ENCODE measurements at places on chromosomes 3 and 15.
A peak's percentile ranks its signal among the peaks of the same experiment; 100 is the strongest.

DNA sequence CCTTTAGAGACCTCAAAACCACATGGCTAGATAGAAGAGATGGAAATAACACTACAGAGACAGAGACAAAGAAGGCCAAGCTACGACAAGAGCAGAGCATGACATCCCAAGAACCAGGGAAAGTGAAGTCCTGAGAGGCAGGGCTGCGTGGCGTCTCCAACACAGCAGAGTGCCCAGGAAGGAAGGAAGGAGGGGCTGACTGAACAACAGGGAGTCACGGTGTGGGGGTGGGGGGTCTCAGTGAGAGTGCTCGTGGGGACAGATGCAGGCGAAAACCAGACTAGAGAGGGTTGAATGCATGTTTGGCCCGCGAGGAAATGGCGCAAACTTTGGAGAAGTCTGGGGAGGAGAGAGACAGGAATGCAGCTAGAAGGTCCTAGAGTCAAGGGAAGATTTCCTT is 44.0 kb downstream of the ADAMTS17 start:
- no peak for DNase-seq

DNA sequence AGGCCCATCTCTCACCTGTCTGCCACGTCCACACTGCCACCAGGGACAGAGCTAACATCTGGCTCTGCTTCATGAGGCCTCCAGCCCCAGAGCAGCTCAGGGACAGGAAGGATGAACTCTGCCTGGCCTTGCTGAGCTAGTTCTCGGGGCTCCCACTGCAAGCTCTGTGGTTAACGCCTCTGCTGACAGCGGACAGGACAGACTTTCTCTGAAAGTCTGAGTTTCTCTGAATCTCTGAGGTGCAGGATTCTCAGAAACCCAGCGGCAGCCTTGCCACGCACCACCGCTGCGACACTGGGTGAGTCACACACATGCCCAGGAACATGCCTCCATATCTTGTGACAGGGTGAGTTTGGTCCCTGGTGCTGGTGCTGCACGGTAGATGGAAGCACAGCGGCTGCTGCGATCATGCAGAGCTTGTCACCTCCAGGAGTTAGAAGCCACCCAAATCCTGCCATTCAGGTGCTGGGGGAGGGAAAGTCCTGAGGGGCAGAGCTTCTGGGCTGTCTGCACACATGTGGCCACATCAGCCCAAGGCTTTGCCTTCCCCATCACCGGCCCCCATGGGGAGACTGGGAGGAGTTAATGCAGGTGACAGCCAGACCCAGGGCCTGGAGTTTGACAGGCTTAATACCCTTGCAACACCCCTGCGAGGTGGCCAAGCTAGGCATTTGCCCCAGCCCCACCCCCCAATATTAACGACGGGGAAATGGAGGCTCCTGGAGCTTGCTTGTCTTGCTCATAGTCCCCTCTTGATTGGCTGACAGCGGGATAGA is 267.0 kb downstream of the PLCL2 start:
- DNase-seq = no peak

DNA sequence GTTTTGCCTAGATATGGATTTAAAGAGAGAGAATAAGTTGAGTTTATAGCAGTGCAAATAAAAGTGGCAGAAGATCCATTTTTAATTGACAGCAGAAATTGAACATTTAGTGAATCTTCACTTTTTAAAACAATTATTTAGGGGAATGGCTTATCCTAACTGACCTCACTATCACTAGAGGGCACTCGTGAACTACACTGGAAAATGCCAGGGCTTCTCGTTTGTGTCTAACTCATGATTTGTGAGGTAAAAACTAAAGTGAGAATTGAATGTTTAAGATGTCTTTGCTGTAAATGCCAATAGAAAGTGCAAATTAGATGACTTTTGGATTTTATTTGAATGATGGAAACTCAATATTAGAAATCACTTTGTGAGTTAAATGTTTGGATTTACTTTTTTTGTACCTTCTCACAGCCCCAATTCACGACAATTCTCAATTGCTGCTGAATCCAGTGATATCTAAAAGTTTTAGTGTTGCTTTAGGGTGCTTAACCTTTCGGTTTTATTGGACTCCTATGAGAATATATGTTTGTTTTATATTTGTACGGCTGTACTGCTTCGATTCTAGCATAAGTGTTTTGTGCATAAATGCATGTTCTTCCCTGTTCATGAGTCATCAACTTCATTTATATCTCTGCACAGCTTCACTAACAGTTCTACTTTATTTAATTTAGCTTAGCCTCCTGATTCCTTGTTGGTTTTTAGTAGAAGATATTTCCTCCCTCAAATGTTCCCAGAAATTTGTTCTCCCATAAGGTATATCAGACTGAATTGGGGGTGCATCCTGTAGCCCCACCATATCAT is 462.1 kb downstream of the MFSD1 start:
- DNase-seq = peak; percentile 60

DNA sequence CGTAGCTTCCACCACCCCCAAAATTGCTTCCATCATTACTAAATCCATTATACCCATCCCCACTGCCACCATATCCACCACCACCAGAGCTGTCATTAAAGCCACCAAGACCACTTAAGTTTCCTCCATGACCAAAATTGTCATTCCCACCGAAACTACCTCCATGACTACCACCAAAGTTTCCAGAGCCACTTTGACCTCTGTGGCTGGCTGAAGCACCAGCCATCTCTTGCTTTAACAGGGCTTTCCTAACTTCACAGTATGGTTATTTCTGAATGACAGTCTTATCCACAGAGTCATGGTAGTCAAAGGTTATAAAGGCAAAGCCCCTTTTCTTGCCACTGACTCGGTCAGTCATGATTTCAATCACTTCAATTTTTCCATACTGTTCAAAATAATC is 24.3 kb upstream of the DENND4A start:
- no peak for DNase-seq

GRCh38 chr3:50003824-50004223 is 63.9 kb downstream of the RBM6 start:
- DNase-seq = no peak

All from cerebellar cortex (tissue), 1 donor.